ENCODE measurements at places on chromosomes 4 and X.

DNA sequence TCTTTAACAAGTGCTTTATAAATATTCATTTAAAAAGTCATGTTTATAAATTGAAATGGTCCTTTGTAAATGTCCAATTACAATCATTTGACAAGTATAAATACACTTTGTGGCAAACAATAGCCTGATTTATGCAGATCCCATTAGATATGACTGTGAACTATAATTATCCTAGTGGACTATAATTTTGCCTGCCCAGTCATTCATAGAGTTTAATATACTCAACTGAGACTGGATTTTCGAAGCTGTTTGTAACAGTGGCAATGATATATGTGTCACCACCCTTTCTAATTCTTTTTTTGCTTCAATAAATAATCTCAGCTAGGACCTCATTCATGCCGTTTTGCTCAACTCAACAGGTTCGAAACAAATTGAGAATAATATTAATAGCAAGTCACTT is 732.0 kb downstream of the PCDH18 start:
- DNase-seq: no peak

GRCh38 chr4:94959307-94959706 is 201.6 kb downstream of the BMPR1B start:
- DNase-seq: no peak

GRCh38 chr4:102168580-102168979 is 176.7 kb downstream of the SLC39A8 start:
- no peak for DNase-seq

- DNase-seq: no peak
Measured at GRCh38 chr4:113783701-113784100, 22.2 kb upstream of the CAMK2D start.

DNA sequence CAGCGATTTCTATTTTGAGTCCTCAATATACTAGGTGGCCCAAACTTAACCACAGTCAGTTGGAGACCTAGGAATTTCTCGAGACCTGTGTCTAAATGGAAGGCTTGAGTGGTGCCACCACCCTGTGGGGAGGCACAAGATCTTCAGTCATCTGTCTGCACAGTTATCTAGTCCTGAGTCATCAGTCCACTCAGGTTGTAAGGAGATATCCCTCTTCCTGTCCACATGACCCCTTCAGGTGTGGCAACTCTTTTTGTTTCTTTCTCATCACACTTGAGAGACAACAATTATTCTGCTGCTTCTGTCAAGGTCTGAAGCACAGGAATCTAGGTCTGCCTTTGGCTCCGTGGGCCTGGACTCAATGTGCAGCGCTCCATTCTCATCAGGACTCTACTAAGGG is 64.4 kb upstream of the IBSP start:
- DNase-seq: no peak

DNA sequence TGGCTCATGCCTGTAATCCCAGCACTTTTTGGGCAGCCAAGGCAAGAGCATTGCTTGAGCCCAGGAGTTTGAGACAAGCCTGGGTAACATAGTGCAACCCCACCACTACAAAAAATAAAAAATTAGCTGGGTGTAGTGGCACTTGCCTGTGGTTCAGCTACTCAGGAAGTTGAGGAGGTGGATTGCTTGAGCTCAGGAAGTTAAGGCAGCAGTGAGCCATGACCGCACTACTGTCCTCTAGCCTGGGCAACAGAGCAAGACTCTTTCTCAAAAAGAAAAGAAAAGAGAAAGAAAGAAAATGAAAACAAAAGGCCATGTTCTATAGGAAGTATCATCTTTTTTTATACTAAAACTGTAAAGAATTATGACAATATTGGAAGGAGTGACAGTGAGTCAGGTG is 38.5 kb downstream of the NEK1 start:
- DNase-seq: no peak

DNA sequence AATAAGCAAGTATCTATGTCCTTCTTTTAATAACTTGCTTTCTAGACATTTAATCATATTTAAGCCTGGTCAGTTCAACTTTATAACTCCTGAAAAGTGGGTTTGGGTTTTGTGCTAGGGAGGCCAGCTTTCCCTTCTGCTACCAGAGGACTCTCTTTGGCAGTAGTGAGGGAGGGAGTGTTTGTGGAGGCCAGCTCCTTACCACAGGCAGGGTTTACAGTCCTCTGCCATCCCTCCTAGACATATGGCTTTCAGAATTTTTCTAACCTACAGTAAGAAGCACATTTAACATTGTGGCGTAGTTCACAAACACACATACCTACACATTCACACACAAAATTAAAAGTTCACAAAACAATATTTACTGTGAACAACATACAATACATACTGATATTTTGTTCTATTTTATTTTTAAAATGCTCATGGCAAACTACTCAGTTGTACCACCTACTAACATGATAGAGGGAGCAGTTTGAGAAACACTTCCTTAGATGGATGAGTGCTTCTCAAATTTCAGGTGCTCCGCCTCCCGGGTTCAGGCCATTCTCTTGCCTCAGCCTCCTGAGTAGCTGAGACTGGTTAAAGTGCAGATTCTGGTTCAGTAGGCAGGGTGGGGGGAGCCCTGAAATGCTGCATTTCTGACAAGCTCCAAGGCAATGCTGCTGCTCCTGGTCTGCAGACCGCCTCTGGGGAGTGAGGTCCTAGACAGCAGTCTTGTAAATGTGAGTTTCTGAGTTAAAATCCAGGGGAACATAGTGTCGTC is 86.7 kb downstream of the PTTG2 start:
- DNase-seq: no peak

- DNase-seq: no peak
Measured at GRCh38 chrX:80667967-80668366, 141.7 kb downstream of the BRWD3 start.

GRCh38 chr4:77880784-77881183 is 18.2 kb downstream of the MRPL1 start:
- no peak for DNase-seq

DNA sequence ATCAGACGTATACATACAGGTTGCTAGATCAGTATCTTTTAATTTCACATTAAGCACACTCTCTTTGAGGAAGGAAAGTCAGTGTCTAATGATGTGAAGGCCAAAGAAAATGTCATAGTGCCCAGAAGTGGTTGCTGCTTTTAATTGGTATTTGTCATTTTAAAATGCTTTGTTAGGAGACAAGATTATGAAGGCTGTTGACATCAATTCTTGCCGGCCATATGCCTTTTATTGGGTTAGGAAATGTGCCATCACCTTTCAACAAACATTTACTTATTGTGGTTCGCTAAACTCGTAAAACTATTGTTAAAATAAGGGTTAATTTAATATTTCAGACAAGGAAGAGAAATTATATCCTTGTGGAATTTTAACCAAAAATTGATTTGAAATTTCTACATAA is 32.2 kb downstream of the NFKB1 start:
- no peak for DNase-seq

DNA sequence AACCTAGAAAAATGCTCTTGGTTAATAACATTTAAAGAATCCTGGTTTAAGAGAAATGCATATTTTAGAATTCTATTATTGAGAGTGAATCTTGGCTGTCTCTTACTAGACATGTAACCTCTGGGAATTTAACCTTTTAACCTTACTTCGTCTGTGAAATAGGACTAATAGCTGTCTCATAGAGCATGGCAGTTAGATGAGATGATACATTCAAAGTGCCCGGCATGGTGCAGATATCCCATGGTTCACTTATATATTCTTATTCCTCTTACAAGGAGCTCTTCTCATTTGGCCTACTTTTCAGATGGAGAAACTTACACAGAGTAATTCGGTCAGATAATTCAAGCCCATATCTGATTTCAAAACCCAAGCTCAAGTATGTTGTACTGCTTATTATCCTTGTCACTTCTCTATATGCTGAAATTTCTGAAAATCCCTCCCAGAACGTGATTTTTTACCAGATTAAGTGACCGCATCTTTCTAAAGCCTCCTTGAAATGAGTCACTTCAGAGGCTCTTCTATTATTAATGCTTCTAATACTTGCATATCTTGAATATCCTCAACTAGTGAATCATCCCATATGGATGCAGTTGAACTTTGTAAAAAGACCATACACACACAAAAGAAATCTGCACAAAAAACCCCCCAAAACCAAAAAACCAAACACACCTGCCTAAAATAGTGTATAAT is 4.9 kb downstream of the CDKN2AIP start:
- DNase-seq: no peak

DNA sequence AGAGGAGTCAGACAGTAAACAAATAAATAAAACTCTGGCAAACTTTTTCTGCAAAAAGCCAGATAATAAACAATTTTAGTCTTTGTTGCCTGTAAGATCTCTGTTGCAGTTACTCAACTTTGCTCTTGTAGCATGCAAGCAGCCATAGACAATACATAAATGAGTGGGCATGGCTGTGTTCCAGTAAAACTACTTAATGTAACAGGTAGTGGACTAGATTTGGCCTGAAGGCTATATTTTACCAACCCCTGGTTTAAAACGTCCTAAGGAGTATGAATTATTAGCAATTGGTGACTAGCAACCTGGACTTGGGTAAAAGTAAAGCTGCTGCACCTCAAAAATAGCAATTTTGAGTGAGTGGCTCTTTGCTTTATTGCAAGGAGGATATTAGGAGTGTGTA is 30.9 kb downstream of the SLAIN2 start:
- DNase-seq: no peak
